ENCODE measurements at places on chromosomes 12 and 14.
A peak's percentile ranks its signal among the peaks of the same experiment; 100 is the strongest.

DNA sequence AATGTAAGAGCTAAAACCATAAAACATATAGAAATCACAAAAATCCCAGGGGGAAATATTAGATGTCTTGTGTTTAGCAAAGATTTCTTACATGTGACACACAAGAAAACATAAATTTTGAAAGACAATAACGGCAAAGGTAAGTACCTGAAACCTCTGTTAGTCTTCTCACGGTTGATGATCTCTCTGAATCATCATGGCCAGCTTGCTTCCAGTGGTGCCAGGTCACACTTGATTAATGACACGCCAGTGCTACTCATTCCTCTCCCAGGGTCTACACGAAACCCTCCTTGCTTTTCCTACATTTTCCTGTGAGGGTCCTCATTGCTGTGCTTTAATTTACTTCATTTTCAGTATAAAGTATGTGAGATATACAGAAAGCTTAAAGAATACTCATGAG is 114.4 kb upstream of the PARP11 start:
- DNase-seq = no peak

DNA sequence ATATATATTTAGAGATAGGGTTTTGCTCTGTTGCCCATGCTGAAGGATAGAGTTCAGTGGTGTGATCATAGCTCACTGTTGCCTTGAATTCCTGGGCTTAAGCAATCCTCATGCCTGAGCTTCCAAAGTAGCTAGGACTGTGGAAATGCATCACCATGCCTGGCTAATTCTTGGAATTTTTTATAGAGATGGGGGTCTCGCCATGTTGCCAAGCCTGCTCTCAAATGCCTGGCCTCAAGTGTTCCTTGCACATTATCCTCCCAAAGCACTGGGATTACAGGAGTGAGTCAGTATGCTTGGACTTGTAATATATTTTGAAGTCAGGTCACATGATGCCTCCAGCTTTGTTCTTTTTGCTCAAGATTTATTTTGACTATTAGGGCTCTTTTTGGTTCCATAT is 178.0 kb downstream of the RPAP3 start:
- DNase-seq = no peak

GRCh38 chr12:104551-105081 is 38.0 kb downstream of the IQSEC3 start:
- no peak for DNase-seq

- DNase-seq = no peak
Observed at GRCh38 chr14:71497645-71498086, 434.6 kb upstream of the RGS6 start.

- no peak for DNase-seq
Observed at GRCh38 chr12:44960423-44960822, 84.3 kb upstream of the NELL2 start.

GRCh38 chr14:83425706-83426105 is 1892.1 kb upstream of the SEL1L start:
- DNase-seq = no peak

DNA sequence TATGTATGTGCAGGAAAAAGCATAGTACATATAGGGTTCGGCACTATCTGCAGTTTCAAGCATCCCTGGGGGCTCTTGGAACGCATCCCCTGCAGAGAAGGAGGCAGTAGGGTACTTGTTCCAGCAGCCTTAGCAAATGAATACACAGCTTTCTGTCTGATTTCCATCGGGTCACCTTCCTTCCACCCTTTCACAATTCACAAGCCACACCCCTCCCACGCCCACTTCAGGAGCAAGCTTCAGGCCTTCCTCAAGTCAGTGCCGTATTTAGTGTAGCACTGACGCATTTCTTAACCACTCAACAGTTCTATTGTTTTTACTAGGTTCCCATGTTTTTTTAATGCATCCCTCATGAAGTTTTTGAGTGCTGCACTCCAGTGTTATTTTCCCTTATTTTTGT is 64.2 kb downstream of the CLMN start:
- peak; percentile 36 for DNase-seq

GRCh38 chr12:20375560-20375959 is 7.2 kb downstream of the PDE3A start:
- DNase-seq = no peak
